ENCODE measurements at places on chromosomes 6 and 20. TPM values are rescaled to one million over a fixed set of nuclear protein-coding genes. Genes with fewer than 3 reads are reported as not detected.

GRCh38 chr20:17023036-17023435, 203.8 kb upstream of the PCSK2 start:
- DNase-seq = no peak

DNA sequence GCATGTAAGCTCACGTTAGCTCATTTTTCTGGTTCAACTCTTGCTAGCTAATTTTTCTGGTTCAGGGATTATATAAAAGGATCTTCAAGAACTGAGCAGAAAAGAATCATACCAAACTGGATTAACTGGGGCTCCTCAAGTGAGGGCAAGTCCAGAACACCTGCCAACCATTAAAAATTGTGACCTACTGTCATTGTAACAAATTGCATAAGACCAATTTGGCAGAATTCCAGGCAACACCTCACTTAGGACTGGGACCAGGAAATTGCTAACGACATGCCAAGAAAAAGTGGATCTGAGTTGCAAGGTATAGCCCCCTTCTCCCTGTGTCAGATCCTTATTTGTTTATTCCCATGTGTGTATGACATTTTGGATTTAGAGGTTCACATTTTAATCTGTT, 216.6 kb downstream of the HIVEP2 start:
- peak; percentile 45 for DNase-seq

DNA sequence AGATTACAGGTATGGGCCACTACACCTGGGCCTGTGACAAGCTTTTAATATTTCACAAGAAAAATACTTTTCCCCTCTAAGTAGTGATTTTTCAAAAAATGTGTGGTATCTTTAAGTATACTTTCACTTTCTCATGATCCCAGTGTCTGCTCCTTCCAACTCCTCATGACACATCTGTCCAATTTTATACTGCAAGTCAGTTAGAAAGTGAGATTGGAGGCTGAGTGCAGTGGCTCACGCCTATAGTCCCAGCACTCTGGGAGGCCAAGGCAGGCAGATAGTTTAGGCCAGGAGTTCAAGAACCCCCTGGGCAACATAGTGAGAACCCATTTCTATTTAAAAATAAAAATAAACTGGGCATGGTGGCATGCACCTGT, 20.2 kb downstream of the PIM1 start:
- DNase-seq = no peak

DNA sequence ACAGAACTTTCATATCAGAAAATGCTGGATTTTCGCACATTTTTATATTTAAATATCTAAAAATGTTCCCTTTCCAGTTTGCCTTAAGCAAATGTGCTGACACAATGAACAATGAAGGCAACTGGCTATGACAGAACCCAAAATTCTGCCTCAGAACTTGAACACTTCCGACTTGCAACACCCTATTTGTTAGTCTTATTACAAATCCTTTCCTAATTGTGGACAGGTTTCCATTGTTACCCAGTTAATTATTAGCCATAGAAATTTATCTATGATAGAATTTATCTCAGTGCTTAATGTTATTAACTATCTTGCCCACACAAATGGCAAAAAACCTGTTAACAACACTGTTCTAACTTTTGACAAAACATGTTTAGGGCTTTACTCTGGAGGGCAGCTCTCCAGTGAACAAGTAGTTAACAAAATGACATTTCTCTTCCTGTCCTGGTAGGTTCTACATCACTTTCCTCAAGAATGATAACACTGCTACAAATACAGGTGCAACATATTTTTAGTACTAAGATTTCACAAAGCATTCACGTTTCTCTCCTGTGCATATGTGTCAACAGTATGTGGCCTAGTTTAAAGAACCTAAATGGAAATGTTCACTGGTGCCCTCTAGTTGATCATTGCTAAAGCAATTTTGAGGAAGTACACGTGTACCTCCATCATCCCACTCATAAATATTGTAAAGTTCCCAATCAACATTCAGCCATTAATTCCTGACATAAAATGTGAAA, 58.4 kb downstream of the HIVEP2 start:
- DNase-seq = no peak

DNA sequence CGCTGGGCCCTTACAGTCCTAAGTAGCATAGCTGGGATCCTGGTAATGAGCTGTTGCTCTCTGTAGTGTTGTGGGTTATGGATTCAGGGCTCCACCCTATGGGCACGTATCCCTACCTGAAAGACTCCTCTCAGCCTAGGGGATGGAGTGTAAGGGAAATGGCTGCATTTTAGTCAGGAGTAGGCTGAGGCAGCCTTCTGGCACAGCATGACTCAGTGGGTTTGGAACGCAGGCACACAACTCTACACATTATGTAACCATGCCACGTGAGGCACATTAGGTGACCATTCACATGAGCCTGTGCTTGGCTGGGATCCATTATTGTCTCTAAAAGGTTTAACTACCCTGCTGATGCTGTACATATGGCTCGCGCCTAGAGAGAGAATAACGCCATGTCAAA, 27.8 kb downstream of the HDDC2 start:
- peak; percentile 89 for DNase-seq

- no peak for DNase-seq
Observed at GRCh38 chr6:163814494-163815364, 400.2 kb downstream of the QKI start.

Gene SIRPG
- 1.2 TPM for total RNA-seq

GRCh38 chr6:2693231-2693630, 57.5 kb downstream of the MYLK4 start:
- DNase-seq = no peak

Gene C4A
- total RNA-seq = 179 TPM

Gene ZNF165
- 1.5 TPM for total RNA-seq

DNA sequence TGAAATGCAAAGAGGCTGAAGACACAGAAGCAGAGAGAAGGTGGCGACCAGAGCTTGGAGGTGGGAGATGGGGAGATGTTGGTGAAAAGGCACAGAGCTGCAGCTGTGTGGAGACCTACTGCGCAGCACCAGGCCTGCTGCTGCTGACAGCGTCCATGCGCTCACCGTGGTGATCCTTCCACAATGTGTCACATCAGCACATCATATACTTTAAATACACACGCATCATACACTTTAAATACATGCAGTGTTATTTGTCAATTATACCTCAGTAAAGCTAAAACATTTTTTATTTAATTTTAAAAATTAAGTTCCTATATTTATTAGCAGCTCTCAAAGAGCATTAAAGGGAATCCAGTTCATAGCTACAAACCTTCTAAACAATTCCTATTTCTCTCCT, 200.9 kb downstream of the TTLL2 start:
- no peak for DNase-seq

DNA sequence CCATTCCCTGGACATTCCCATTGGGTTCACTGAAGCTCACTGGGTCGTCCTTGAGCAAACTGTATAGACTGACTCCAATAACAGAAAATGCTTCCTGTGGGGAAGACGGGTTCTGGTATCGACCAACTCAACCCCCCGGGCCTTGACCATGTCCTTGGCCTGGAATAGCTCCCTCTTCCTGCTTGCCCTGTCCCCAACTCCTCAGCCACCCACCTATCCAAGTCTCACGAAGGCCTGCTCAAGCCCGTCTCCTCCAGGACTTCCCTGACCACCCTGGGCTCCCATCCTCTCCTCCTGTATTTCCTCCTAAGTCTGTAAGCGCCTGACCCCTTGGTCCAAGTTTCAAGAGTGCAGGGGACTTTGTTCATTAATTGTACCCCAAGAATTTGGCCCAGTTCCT, 2.8 kb upstream of the HMGA1 start:
- DNase-seq = no peak

GRCh38 chr6:24445704-24446103, 43.0 kb downstream of the MRS2 start:
- DNase-seq = no peak

GRCh38 chr20:32767418-32768198, 5.4 kb downstream of the DNMT3B start:
- DNase-seq = no peak

DNA sequence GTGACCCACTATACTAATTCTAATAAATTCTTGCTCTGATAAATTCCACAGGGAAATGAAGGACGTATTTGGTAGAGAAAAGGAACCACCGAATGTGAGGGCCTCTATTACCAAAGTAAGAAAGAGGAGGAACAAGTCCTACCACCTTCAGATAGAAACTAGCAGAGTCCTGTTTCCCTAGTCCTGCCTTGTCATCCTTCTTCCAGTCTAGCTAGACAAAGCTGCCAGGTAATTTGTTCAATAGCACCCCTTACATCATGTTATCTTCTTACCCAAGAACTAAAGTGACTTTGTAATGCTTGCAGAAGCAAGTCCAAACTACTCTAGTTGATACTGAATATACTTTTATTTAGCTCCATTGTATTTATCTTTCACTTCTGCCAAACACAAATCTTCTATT, 29.3 kb upstream of the FAM83B start:
- no peak for DNase-seq

Gene CASS4
- total RNA-seq = 2.0 TPM

DNA sequence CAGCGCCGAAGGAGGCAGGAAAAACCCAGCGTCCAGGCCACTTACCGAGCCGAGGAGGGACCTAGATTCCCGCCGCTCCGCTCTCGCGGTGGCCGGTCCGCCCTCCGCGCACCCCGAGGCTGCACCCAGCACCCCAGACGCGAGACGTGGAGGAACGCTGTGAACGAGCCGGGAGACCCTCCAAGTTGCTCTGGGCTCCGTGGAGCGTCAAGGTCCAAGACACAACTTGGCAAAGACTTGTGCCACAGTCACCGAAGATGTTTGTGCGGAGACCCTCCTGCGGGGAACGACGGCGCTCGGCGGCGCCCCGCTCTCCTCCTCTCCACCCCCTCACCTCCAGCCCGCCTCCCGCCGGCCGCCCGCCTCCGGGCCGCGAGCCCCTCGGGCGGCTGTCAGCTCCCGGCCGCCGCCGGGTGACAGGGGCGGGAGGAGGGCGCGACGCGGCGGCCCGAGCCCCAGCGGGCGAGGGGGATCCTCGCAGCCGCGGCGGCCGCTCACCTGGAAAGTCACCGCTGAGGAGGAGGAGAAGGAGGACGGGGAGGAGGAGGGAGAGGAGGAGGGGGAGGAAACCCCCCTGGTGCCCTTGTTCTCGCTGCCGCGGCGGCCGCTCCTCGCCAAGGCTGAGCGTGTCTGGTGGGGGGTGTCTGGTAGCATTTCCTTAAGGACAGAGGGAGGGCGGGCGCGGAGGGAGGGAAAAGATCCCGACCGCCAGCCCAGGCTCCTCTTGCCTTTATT, 637 bp upstream of the HIVEP2 start:
- peak; percentile 53 for DNase-seq

DNA sequence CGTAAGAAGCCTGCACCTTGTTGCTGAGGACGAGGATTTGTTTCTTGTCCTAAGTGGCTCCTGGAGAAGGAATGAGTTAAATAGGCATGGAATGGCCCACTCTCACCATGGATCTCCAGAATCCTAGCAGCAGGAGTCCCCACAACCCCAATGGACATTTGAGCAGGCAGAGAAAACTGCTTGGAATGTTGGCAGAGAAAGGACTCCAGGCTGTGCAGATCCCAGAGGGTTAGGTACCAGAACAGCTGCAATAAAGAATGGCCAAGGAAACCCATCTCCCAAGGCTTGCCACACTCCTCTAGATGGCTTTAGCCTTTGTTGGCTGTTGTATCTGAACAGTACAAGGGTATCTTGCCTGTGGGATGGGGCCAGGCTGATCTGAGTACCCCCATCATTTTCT, 1415.7 kb upstream of the ADGRB3 start:
- DNase-seq = no peak

DNA sequence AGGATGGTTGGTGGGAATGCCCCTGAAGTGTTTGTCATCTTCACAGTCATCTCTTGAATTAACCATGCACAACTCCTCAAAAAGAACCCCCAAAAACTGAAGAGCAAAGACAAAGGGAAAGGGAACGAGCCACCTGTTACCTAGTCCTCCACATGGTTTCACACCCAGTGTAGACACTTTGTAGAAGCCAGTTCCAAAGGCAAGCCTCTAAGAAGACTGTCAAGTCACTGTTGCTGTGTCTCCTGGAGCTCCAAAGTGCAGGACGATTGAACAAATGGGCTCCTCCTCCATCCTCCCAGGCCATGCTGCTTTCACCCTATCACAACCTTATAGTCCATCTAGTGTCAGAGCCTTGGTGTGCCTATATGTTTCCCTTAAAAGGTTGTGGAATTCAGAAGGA, 277.6 kb upstream of the PRDM1 start:
- no peak for DNase-seq

Gene YIPF3
- 155 TPM for total RNA-seq

DNA sequence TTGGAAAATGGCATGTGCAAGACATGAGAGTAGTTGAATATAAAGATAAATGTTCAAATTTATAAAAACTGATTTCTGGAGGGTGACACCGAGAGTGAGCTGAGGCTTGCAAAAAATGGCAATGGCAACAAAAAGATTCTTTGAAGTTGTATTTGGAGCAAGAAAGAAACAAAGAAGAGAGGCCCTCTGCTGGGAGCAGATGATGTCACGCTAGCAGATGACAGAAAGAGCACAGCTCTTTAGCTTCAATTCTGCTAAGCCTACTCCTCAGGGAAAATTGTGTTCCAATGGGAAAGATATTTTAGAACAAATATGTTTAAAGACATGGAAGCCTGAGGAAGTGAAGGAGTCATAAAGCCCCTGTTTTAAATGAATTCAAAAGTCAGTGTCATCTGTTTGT, 125.3 kb upstream of the NOX3 start:
- no peak for DNase-seq

GRCh38 chr6:75993236-75994162, 79.0 kb downstream of the IMPG1 start:
- no peak for DNase-seq

DNA sequence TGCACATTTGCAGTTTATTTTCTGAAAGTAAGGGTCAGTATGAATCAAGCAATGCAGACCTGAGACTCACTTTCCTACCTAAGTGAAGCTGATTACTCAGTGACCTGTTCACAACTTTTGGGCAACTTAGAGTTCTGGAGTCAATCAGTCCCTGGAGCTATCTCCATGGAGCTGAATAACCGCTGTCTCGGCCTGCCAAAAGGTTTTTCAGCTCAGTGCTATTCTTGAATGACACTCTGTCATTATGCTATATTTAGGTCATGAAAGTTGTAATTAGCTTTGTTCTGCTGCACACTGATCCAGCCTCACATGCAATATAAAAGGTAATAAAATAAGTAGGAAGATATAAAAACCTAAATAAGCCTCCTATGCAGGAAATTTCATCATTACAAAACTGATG, 356.0 kb downstream of the BMP2 start:
- DNase-seq = no peak

- no peak for DNase-seq
Observed at GRCh38 chr20:37397076-37397953, 51.4 kb downstream of the SRC start.

Gene SLC22A2
- total RNA-seq = 1.4 TPM

Gene SSTR4
- total RNA-seq = not detected

DNA sequence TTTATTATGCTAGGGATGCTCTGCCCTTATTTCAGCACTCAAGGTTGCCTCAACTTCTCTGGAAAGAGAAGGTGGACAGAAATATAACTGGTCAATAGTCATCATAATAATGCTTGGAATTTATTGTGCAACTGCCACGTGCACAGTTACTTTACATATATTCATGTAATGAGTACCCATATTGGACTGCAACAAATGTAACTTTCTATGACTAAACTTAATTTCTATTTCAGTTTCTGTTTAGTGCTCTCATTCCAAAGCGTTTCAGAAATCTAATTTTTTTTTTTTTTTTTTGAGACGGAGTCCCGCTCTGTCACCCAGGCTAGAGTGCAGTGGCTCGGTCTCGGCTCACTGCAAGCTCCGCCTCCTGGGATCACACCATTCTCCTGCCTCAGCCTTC, 28.3 kb upstream of the CD83 start:
- no peak for DNase-seq

Gene SLC22A23
- 46.0 TPM for total RNA-seq

Gene HLA-G
- total RNA-seq = 0.52 TPM
